ENCODE measurements at places on chromosomes 11 and 22.

GRCh38 chr11:10272132-10272531, 21.9 kb downstream of the SBF2 start:
- no peak for DNase-seq

- DNase-seq = no peak
Measured at GRCh38 chr11:36019005-36019596, 75.2 kb downstream of the LDLRAD3 start.

GRCh38 chr22:17703811-17704210, 65.3 kb downstream of the BCL2L13 start:
- no peak for DNase-seq

- DNase-seq = no peak
Measured at GRCh38 chr22:26404851-26405421, 24.1 kb upstream of the ASPHD2 start.

DNA sequence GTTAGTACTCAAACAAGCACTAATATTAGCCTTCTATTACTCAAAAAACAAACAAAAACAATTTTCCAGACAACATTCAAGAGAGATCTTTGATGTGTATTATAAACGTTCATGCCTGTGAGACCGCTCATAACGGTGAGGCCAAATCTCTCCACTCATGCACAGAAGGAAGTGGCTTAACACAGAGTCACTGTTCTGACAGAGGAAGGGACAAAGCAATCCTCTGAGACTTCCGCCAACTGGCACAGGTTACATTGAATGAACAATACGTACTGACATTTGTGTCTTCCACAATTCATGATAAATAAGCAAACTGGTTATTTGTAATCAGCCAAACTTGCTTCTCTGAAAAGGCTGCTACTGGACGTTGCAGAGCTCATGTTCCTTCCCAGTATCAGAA, 30.5 kb downstream of the CHKA start:
- DNase-seq = no peak
